ENCODE measurements at places on chromosomes 7 and 10.

- no peak for DNase-seq
Observed at GRCh38 chr10:77299320-77299719, 338.3 kb downstream of the KCNMA1 start.

- no peak for DNase-seq
Observed at GRCh38 chr7:23520582-23520981, 11.2 kb downstream of the TRA2A start.

GRCh38 chr10:97399843-97400545, 1.1 kb downstream of the RRP12 start:
- DNase-seq, result no peak

DNA sequence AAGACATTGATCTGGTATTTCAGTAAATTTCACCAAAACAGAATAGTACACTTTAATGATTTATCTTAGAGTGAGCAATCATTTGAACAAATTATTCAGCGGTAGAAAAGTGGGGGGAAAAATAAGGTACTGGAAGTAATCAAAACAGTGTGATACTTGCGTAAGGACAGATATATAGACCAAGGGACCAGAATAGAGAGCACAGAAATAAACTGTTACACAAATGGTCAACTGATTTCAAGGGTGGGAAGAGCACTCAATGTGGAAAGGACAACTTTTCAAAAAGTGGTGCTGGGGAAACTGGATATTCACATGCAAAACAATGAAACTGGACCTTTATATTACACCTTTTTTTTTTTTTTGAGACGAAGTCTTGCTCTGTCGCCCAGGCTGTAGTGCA, 119.9 kb downstream of the NRBF2 start:
- no peak for DNase-seq

- DNase-seq, result no peak
Observed at GRCh38 chr7:54827734-54828133, 68.7 kb upstream of the SEC61G start.

DNA sequence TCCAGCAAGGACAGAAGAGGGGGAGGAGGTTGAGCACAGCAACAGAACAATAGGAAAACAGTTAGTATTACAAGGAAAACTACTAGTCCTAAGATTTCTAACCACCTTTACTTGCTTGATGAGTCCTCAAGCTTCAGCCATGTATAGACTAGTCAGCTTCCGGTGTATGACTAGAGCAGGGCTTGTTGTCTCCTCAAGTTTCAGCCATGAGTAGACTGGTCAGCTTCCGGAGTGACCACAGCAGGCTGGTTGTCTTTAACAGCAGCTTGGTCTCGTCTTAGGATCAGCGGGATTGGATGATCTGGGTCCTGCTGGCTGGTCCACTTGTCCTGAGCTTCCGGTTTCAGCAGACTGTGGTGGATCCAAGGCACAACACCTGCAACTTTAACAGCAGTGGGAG, 10.6 kb upstream of the ZNF239 start:
- no peak for DNase-seq

All from NCI-H1105 treated with DMSO at 0.1 percent for 48 hours (cell line).